ENCODE measurements at places on chromosomes 7 and 10. TPM values are rescaled to one million over a fixed set of nuclear protein-coding genes. Genes with fewer than 3 reads are reported as not detected.

TCAF2 gene
- 1.6 TPM for total RNA-seq

DNA sequence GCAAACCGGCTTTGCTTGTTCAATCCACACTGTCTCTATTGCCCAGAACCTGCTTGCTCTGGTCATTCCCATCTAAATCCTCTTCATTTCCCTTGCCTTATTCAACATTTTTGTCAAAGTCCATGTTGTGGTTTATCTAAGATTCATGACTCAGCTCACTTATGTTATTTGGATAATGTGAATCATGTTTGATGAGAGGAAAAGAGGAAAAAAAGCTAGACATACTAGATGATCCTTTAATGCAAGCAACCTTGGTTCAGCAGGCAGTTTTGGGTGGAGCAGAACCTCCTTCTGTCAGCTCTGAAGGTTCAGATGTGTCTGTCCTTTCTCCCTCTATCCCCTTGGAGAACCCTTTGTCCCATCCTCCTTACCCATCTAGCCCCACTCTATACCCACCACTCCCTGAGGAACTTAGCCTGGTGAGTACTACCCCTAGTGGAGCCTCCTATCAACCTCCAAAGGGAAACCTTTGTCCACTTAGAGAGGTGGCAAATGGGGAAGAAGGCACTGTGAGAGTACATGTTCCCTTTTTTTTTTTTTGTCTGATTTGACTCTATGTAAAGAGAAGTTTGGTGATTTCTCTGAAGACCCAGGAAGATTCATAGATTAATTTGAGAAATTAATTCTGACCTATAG, 2.1 kb upstream of the SAMD9L start:
- DNase-seq: no peak

DNA sequence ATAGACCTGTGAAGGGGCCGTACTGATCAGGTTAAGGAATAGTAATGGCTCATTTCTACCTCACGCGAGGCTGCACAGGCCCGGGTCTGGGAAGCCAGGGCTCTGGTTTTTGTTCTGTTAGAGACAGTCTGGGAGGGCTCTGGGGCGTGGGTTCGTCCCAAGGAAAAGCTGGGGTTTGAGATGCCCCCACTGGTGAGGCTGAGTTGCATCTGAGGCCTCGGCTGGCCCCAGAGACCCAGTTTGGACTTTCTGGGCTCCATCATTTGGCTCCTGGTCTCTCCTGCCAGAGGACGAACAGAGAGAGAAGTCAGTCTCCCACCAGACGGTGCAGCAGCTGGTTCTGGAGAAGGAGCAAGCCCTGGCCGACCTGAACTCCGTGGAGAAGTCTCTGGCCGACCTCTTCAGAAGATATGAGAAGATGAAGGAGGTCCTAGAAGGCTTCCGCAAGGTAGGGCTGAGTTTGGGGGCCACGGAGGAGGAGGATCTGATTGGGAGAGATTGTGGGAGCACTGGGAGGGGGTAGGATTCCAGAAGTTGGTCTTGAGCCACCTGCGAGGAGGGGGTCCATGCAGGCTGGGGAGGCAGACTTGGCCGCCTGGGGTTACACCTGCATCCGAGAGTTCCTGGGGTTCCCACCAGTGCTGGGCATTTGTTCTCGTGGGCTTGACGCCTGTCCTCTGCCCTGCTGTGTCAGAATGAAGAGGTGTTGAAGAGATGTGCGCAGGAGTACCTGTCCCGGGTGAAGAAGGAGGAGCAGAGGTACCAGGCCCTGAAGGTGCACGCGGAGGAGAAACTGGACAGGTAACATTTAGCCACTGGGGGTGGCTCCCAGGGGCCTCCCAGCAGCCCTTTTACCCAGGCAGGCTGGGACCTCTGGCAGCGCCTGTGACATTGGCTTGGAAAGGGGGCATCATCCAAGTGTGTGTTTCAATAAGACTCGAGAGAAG, 22.5 kb upstream of the BTBD16 start:
- no peak for DNase-seq

DNA sequence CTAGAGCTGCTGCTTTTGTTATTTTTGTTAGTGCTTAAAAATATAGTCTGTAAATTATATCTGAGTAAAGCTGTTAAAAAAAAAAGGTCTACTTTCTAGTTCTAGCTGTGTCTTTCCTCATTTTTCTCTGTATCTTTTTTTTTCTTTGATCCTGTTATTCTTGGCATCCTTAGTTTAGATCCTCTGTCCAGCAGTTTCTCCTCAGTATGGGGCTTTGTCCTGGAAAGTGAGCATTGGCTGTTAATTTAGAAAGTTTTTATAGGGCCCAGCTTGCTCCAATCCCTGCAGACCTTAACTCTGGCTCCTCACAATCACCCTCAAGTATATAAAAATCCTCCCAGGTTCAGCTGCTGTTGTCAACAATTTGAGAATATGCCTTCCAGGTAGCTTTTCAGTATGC, 23.5 kb downstream of the DDX50 start:
- no peak for DNase-seq

SAP25 gene
- 13.5 TPM for total RNA-seq

TDRD1 gene
- total RNA-seq: not detected

- DNase-seq: no peak
Observed at GRCh38 chr10:87546971-87547413, 42.3 kb downstream of the MINPP1 start.

SPDYE2B gene
- total RNA-seq: not detected

- DNase-seq: no peak
Observed at GRCh38 chr7:141837683-141838082, 3.6 kb downstream of the PRSS37 start.

CLCN1 gene
- total RNA-seq: 0.11 TPM

DNA sequence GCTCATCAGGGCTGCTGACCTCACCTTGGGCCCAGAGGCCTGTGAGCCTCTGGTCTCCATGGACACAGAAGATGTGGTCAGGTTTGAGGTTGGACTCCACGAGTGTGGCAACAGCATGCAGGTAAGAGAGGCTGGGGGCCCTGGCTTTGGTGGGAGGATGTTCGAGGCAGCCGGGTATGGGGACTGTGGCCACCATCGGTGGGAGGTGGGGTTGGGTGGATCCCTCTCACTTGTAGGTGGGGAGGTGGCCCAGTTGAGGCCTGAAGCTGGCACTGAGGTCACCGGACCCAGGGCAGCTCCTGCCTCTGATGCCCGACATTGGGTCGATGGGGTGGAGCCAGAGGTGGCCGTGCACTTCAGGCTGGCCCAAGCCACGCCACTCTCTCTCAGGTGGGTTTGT, 406 bp downstream of the ZP3 start:
- no peak for DNase-seq

GRCh38 chr7:111112439-111112838, 21.5 kb downstream of the LRRN3 start:
- DNase-seq: no peak

DNA sequence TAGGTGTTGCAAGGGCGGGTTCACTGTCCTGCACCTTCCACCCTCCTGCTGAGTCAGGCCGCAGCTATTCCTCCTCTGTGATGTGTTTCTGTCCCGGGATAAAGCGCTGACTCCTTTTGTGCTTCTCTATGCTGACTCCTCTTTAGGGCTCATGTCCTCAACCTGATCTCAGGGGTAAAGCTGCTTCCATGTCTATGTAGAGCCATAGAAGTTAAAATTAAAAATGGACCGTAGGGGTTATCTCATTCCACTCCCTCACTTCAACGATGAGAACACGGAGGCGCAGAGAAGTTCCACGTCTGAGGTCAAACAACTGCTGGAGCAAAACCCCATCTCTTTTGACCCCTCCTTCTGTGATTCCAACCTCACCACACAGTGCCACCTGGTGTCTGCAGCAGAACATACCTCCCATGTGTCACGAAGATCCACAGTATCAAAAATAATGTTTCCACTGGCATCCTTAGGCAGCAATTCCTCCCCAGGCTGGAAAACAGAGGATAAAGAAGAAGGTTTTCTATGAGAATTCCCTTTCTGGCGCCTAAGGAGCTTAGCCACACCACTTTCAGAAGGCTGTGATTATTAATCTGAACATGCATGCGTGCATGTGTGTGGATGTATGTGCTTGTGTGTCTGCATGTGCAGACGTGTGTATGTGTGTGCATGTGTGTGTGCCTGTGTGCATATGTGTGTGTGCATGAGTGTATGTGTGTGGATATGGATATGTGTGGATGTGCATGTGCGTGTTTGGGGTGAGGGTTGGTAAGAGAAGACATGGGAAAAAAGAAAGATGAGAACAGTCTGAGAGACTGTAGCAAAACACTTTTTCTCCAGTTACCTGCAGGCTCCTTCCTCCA, 81.2 kb upstream of the UCN3 start:
- no peak for DNase-seq

DNA sequence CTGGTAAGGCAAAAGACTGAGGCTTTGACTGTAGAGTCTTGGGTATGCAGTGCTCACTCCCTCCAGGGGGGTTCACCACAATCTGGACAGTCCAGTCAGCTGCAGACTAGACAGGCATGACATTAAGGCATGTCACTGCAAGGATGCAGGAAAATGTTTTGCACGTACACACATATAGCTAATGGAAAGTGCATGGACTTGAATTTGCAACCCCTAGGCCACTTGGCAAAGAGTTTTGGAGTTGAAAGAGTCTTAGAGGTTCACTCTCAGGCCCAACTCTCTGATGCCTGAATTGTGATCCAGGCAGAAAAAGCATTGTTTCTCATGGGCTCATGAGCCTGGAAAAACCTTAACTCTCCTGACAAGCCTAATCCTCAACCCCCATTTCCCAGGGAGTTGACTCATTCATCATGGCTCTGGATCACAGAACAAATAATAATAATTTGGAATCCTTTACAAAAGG, 51.9 kb downstream of the LAMB4 start:
- no peak for DNase-seq

GRCh38 chr7:100779359-100779758, 46.0 kb downstream of the ZAN start:
- no peak for DNase-seq

HGF gene
- total RNA-seq: 15.1 TPM
